ENCODE measurements at places on chromosomes 11 and 22.
A peak's percentile ranks its signal among the peaks of the same experiment; 100 is the strongest.

GRCh38 chr22:47168441-47168840, 406.0 kb downstream of the TBC1D22A start:
- peaks cover 23% of the 10 kb centered on the region for H3K36me3 ChIP-seq
- no peaks in the 10 kb centered on the region for H3K27me3 ChIP-seq
- H3K4me3 ChIP-seq = no peak overlapping the region
- no peak for DNase-seq
- H3K4me1 ChIP-seq = peaks cover 3% of the 10 kb centered on the region

- no peak overlapping the region for H3K4me3 ChIP-seq
- DNase-seq = no peak
- no peak overlapping the region for H3K27ac ChIP-seq
- H3K36me3 ChIP-seq = no peaks in the 10 kb centered on the region
- H3K4me1 ChIP-seq = no peaks in the 10 kb centered on the region
Observed at GRCh38 chr11:3085052-3085451, 27.8 kb upstream of the CARS1 start.

DNA sequence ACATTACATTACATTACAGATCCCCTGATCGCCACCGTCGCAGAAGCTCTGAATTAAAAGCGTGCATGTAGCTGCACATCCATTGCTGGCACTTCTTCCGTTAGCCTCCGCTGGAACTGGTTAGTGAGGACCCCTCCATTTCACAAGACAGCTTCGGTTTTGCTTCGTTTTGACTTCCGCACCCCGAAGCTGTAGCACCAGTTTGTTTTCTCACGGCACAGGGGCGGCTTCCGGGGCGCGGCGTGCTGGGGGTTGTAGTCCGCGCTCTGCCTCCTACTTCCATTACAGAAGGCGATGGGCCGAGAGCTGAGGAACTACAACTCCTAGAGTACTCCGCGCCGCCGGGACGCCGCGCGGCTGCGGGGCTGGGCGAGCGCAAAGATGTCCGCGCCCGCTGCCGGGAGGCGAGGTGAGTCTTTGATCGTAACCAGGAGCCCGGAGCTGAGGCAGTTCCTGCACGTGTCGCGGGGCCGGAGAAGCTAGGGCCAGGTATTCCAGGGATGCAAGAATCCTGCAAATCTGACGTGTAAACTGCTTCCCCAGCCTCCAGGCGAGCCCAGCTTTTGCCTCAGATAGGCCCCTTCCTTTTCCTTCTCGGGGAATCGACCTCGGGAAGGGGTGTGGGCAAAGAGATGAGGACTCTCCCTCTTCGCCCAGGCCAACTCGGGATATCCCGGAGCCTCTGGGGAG, at the start of gene PEX26:
Gene PEX26 (plus strand): TSS at position 352 of the 690 bp plus-strand sequence. CDS start 387 bp downstream, outside the sequence.
- peaks cover 27% of the 10 kb centered on the region for H3K36me3 ChIP-seq
- peak within 1 kb of the TSS; percentile 87 for H3K4me3 ChIP-seq
- no peaks in the 10 kb centered on the region for H3K27me3 ChIP-seq

GRCh38 chr11:115330684-115331482, 173.3 kb downstream of the CADM1 start:
- no peak for DNase-seq
- H3K27ac ChIP-seq = no peak overlapping the region
- H3K4me3 ChIP-seq = no peak overlapping the region
- no peaks in the 10 kb centered on the region for H3K36me3 ChIP-seq
- H3K27me3 ChIP-seq = no peaks in the 10 kb centered on the region

- no peak overlapping the region for H3K27ac ChIP-seq
- H3K4me1 ChIP-seq = no peaks in the 10 kb centered on the region
- no peaks in the 10 kb centered on the region for H3K36me3 ChIP-seq
- DNase-seq = no peak
- no peaks in the 10 kb centered on the region for H3K27me3 ChIP-seq
Observed at GRCh38 chr11:84045146-84045545, 759.0 kb upstream of the CCDC90B start.

GRCh38 chr11:68968306-68969250, 12.2 kb downstream of the MRGPRD start:
- no peaks in the 10 kb centered on the region for H3K4me1 ChIP-seq
- H3K27me3 ChIP-seq = peaks cover 4% of the 10 kb centered on the region
- no peak overlapping the region for H3K4me3 ChIP-seq
- H3K36me3 ChIP-seq = no peaks in the 10 kb centered on the region

GRCh38 chr11:113806406-113806805, 26.8 kb downstream of the CLDN25 start:
- H3K4me1 ChIP-seq = peaks cover 4% of the 10 kb centered on the region
- peaks cover 23% of the 10 kb centered on the region for H3K36me3 ChIP-seq
- peak; percentile 30 for DNase-seq
- H3K27ac ChIP-seq = peak overlapping the region; percentile 61
- no peak overlapping the region for H3K4me3 ChIP-seq
- H3K27me3 ChIP-seq = no peaks in the 10 kb centered on the region

DNA sequence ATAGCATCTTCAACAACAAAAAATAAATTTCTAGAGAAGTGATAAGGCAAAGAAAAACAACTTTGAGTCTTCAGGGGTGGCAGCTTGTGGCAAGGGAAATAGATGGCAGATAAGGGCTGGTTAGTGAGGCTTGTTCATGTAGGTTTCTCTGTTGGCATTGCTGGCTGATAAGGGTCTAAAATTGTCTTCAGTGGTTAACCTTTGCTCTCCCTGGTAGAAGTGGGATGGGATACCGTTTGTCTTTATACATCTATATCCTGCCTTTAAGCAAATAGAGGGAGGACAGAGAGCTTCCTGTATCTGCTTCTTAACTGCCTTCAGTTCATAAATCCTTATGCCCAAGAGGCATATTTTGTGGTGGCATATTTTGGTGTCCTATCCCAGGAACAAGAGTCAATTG, 57.1 kb downstream of the TRAF6 start:
- DNase-seq = no peak
- H3K4me3 ChIP-seq = no peak overlapping the region
- peaks cover 14% of the 10 kb centered on the region for H3K4me1 ChIP-seq

GRCh38 chr11:46049325-46049897, 71.8 kb downstream of the PHF21A start:
- H3K27me3 ChIP-seq = no peaks in the 10 kb centered on the region
- H3K4me3 ChIP-seq = no peak overlapping the region
- DNase-seq = no peak
- peaks cover 16% of the 10 kb centered on the region for H3K4me1 ChIP-seq

DNA sequence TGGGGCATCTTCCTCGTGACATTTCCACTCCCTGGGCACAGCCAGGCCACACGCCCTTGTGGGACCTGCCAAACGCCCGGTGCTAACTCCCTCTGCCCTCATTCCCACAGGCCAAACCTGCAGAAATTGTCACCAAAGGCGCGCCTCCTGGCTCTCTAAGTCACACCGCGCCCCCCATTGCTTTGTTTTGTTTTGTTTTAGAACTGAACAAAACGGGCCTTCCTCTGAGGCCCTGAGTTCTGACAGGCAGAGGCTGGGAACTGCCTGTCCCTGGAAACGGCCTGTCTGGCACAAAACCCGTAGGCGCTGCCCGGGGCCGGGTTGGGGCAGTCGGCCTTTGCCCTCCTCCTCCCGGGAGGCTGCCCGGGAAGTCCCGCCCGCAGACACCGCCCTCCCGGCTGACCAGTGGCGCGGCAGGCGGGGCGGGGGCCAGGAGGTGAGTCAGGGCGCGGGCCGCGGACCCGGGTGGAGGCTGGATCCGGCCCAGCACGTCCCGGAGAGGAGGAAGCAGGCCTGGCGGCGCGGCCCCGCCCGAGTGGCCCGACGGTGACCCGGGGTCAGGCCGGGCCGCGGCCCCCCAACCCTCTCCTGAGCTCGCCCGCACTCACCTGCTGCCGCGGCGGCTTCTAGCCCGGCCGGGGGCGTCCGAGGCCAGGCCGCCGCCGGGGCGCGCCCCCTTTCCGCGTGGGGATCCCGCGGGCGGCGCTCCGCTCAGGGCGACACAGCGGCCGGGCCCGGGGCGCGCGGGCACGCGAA, 465 bp downstream of the SUN2 start:
- no peak for DNase-seq
- H3K27ac ChIP-seq = peak overlapping the region; percentile 76
- peaks cover 17% of the 10 kb centered on the region for H3K36me3 ChIP-seq
- no peaks in the 10 kb centered on the region for H3K27me3 ChIP-seq

DNA sequence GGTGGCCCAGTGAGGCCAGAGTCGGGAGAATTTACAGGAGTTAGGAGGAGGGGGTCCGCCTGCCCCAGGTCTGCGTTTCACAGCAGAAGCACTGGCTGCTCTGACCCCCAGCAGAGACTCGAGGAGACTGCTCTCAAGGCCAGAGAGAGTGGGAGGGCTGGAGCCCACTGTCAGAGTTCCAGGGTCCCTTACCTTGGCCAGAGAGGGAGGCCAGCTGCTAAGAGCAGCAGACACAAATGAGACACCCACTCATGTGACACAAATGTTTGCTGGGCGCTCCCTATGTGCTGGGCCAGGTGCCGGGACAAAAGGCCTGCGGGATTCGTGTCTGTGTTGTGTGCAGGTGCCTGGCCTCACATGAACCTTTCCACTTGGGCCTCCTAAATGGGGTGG, 2.8 kb upstream of the TNFRSF13C start:
- peaks cover 8% of the 10 kb centered on the region for H3K36me3 ChIP-seq
- DNase-seq = no peak
- H3K4me1 ChIP-seq = peaks cover 53% of the 10 kb centered on the region
- peak overlapping the region; percentile 72 for H3K4me3 ChIP-seq
- peak overlapping the region; percentile 98 for H3K27ac ChIP-seq
- H3K27me3 ChIP-seq = no peaks in the 10 kb centered on the region

- peak within 1 kb of the TSS; percentile 79 for H3K4me3 ChIP-seq
- DNase-seq = no peak
- H3K27me3 ChIP-seq = peaks cover 5% of the 10 kb centered on the region
- H3K4me1 ChIP-seq = peaks cover 6% of the 10 kb centered on the region
- no peaks in the 10 kb centered on the region for H3K36me3 ChIP-seq
- H3K27ac ChIP-seq = peak within 1 kb of the TSS; percentile 90
Observed at GRCh38 chr22:45413368-45414211, at the start of the genes RIBC2 and SMC1B. RIBC2 (plus strand) TSS chr22:45413693; CDS start chr22:45413887, 194 bp downstream. SMC1B (minus strand) TSS chr22:45413599; CDS start chr22:45413567, 32 bp downstream.

DNA sequence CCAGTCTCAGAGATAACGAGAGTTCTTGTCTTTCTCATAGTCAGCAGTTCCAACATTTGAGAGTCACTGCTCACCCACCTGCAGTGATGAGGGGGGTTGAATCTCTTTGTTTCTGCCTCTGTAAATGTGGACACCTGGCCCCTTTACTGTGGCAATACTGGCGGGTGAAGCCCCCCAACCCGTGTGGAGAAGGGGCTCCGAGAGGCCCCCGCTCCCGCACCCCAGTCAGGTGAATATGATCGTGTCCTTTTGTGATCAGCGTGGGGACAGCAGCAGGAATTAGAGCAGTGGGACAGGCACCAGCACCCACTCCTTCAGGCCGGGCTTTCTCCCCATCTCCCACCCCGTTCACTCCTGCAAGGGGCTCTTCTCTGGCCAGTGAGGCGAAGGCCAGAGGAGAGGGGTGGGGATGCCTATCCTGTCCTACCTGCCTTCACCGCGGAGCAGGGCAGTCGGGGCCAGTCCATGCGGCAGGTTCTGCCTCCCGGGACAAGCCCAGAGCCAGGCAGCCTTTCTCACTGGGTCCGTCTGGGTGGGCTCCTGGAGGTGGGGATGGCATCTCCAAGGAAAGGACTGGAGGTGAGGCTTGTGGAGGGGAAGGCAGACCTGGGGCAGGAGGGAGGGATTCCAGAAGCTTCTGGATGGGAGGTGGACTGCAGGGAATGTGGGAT, 12.7 kb upstream of the CELSR1 start:
- H3K4me1 ChIP-seq = no peaks in the 10 kb centered on the region
- H3K36me3 ChIP-seq = no peaks in the 10 kb centered on the region
- DNase-seq = no peak
- peaks cover 19% of the 10 kb centered on the region for H3K27me3 ChIP-seq

- no peak overlapping the region for H3K4me3 ChIP-seq
- H3K27me3 ChIP-seq = peaks cover 12% of the 10 kb centered on the region
- peaks cover 2% of the 10 kb centered on the region for H3K4me1 ChIP-seq
- no peaks in the 10 kb centered on the region for H3K36me3 ChIP-seq
Observed at GRCh38 chr11:68654978-68655377, 29.4 kb upstream of the GAL start.

DNA sequence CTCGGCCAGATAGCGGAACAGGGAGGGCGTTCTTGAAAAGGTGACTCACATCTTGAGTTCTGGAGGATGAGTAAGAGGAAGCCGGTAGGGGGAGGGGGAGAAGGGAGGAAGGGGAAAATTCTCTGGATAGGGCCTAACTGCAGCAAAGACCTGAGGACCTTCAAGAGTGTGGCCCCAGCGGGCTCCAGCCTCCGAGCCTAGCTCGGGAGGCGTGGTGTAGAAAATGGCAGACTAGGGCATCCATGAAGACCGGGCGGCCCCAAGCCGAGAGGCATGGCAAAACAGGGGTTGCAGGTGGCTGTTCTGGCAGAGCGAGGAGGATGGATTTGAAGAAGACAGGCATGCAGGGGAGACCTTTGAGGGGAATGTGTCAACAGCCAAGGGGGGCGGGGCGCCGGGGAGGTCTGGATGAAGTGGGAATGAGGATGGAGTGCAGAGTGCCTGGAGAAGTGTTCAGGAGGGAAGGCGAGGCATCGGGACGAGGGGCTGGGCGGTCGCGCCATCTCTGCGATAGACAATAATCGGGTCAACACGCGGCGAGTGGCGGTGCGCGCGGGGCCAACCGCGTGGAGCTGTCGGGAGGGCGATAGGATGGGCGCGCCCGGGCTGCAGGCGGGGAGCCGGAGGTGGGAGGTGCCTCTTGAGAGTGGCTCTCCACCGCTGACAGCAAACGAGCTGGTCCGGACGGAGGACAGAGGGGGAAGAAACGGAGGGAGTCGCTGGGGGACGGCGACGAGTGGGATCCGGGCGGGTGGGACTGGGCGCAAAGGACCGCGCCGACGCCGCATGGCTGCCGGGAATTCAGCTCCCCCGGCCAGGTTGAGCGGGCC, 40.0 kb upstream of the CREB3L1 start:
- H3K27ac ChIP-seq = peak overlapping the region; percentile 15
- no peaks in the 10 kb centered on the region for H3K36me3 ChIP-seq
- peak overlapping the region; percentile 80 for H3K4me3 ChIP-seq
- peaks cover 29% of the 10 kb centered on the region for H3K27me3 ChIP-seq
- peaks cover 13% of the 10 kb centered on the region for H3K4me1 ChIP-seq

DNA sequence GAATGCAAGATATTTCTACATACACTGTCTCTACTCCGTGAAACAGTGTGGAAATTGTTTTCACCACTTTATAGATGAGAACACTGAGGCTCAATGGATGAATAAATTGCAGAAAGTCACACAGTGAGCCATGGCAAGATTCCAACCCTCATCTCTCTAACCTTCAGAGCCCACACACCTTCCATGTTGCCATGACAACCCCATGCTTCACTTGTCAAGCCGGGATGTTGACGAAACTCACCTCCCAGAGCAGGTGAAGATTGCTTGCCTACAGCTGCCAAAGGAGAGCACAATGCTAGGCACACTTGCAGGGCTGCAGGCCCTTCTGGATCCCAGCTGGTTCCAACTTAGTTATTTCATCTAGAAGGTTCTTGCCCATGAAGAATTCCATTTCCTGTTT, 71.4 kb upstream of the SEZ6L start:
- H3K4me3 ChIP-seq = no peak overlapping the region
- H3K27me3 ChIP-seq = peaks cover 6% of the 10 kb centered on the region
- H3K36me3 ChIP-seq = no peaks in the 10 kb centered on the region
- H3K4me1 ChIP-seq = no peaks in the 10 kb centered on the region

All from memory B cell (primary cell).